Breast epithelium (tissue), 4 donors: ENCODE measurements at places on chromosomes 4 and X. TPM values are rescaled to one million over a fixed set of nuclear protein-coding genes. Genes with fewer than 3 reads are reported as not detected.

The TMEM131L gene
- total RNA-seq = 18.7 TPM

The RGN gene
- 3.8 TPM for total RNA-seq

The AP1S2 gene
- total RNA-seq = 23.0 TPM

The DAPP1 gene
- total RNA-seq = 4.9 TPM

The TEX13D gene
- not detected for total RNA-seq

The AR gene
- 35.7 TPM for total RNA-seq

The FAM200B gene
- 34.7 TPM for total RNA-seq

The ZNF674 gene
- total RNA-seq = 3.8 TPM

The MUC7 gene
- not detected for total RNA-seq

The SCD5 gene
- total RNA-seq = 17.0 TPM

The FHDC1 gene
- 2.3 TPM for total RNA-seq

The NSDHL gene
- 16.7 TPM for total RNA-seq

The TMPRSS11B gene
- total RNA-seq = not detected
